ENCODE measurements at places on chromosomes 7 and 10.

DNA sequence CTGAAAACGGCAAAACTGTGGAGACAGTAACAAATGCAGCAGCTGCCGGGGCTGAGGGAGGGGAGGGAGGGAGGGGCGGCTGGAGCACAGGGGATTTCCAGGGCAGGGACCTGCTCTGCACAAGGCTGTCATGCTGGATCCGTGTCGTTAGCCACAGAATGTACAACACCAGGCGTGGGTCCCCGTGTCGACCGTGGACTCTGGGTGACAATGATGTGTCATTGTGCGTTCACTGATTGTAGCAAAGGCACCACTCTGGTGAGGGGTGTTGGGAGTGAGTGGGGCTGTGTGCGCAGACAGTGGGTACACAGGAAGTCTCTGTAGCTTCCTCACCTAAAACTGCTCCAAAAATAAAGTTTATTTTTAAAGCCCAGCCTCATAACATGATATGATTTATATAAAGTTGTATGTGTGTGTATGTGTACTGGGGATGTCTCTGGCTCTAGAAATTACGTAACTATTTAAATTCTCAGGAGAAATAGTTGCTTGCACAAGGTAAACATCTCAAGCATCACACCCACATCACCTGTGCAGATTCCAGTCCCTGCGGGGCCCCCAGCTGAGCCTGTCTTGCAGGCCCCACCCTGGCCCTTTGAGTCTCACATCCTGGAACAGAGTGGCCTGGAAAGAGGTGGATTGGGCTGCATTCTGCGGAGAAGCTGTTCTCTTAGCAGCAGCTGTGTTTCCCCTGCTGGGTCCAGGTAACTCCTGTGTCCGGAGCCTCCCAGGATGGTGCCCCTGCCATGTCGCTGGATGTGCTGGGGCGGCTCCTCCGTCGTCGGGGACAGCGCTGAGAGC is 135.7 kb downstream of the DYNC2I1 start:
- DNase-seq: no peak

DNA sequence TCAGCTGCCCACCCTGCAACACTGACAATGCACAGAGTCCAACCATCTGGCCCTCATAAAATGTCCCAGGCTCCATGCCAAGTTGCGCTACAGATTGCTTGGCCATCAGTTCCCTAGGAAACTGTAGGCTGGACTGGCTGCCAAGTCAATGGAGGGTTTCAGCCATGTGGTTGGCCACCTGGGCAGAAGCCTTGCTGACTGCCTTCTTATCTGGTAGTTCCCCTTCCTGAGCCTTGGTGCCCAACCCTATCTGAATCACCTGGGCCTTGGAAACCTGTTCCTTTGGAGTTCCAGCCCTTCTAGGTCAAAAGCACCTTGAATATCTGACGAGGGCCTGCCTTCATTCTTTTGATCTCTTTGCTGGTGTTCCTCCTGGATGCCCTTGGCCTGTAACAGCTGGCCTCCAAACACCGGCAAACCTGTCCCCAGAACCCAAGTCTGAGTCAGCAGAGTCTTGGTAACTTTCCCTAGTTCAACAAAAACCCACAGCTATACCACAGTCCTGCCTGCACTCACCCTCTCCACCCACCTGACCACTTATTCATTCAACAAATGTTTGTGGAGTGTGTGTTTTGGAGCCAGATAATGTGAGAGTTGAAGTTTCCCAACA is 37.4 kb upstream of the KDM7A start:
- DNase-seq: no peak

DNA sequence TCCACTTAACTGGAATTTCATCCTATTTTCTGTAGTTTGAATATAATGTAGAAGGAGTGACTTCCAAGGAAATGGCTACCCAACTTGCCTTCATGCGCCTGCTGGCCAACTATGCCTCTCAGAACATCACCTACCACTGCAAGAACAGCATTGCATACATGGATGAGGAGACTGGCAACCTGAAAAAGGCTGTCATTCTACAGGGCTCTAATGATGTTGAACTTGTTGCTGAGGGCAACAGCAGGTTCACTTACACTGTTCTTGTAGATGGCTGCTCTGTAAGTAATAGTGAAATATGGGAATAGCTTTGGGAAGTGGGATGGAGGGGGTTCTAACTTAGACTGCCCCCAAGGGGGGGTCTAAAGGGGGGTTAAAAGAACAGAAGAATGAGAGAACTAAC is 34.5 kb downstream of the COL1A2 start:
- no peak for DNase-seq

- no peak for DNase-seq
Measured at GRCh38 chr10:92203919-92204623, 86.8 kb downstream of the CPEB3 start.

- DNase-seq: no peak
Measured at GRCh38 chr10:28679581-28680357, 2.4 kb downstream of the BAMBI start.

DNA sequence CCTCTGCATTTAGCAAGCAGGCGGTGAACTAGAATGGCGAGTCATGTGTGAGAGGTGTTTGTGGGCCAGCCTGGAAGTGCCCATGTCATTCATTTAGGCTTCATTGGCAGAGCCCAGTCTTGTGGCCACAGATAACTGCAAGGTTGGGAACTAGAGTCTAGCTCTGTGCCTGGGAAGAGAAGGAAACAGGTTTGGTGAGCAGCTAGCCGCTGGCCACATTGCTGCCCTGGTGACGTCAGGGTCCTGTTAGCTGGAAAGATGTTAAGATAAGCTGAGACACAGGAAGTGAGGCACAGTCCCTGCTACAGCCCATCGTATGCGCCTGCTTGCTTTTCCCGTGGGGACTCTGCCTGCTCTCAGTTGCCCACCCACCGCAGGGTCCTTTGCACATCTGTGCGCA is 185.5 kb downstream of the CAMK1D start:
- DNase-seq: no peak

GRCh38 chr10:107144490-107144889 is 20.0 kb downstream of the SORCS1 start:
- DNase-seq: peak; percentile 3

GRCh38 chr10:44557596-44558191 is 172.8 kb upstream of the CXCL12 start:
- DNase-seq: no peak

GRCh38 chr7:7737674-7738073 is 19.3 kb upstream of the RPA3 start:
- DNase-seq: no peak

- no peak for DNase-seq
Measured at GRCh38 chr10:128310971-128311658, 184.9 kb upstream of the MKI67 start.

- DNase-seq: no peak
Measured at GRCh38 chr7:78420001-78420400, 621.4 kb downstream of the PHTF2 start.

- peak; percentile 23 for DNase-seq
Measured at GRCh38 chr7:141456298-141456697, 94.9 kb upstream of the AGK start.

- DNase-seq: no peak
Measured at GRCh38 chr10:6040205-6040604, 22.0 kb downstream of the IL2RA start.

- peak; percentile 90 for DNase-seq
Measured at GRCh38 chr7:74429153-74429747, 24.5 kb upstream of the GTF2IRD1 start.

DNA sequence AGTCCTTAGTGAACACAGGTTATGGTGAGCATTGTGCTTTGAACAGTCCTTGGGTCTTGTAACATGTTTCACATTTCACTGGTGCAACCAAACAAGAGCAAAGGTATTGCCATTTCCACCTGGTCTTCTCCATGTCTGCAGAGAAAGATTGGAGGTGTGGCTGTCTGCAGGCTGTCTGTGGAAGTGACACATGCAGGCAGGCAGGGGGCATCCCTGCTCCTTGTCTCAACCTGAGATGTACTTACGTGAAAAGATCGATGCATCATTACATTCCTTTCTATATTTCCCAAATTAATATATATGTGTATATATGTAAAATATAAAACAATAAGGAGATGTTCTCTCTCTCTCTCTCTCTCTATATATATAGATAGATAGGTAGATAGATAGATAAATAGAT is 54.3 kb downstream of the LRRC18 start:
- DNase-seq: peak; percentile 34

DNA sequence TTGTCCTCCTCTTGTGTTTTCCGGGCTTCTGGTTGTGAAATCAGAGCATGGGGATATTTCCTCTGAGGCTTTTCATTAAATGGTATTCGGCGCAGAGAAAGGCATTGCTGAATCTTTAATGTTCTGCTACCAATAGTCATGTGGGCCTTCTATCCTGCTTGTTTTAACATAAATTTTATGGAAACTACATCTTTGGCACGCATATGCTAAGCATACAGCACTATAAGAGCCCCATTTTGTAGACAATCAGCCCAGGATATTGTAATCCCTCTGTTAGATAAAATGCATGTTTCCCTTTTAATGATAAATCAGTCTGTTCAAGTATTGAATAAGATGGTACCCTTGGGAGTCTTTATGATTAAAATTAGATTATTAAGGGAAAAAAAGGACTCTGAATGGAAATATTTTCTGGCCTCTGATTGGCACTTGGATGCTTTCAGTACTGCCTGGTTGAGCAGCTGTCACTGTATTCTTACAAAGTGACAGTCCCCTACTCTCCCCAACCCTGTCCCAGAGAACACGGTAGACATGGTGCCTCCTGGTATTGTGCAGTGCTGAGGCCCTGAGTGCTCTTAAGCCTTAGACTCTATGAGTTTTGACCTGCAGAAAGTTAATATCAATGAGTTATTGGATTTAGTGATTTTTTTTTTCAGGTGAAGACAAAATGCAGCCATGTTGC is 256.3 kb downstream of the POU6F2 start:
- no peak for DNase-seq

- DNase-seq: no peak
Measured at GRCh38 chr10:18136073-18136791, 4.0 kb upstream of the CACNB2 start.

DNA sequence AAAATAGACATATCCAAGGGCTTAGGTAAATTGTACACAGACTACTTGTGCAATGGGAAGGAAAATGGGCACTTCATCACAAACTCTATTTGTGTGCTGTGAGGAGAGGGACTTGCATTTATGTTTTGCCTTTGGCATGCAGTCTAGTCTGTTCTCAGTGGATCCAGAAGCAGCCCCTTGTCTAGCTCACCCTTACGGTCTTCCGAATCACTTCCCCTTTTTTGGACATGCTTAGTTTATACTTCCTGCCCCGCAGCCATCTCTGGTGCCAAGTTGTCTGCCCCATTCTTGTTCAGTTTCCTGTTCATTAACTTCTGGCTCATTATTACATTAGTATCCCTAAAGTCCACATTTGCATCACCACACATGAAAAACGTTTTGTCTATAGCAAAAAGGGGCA is 161.6 kb downstream of the NRCAM start:
- DNase-seq: no peak

DNA sequence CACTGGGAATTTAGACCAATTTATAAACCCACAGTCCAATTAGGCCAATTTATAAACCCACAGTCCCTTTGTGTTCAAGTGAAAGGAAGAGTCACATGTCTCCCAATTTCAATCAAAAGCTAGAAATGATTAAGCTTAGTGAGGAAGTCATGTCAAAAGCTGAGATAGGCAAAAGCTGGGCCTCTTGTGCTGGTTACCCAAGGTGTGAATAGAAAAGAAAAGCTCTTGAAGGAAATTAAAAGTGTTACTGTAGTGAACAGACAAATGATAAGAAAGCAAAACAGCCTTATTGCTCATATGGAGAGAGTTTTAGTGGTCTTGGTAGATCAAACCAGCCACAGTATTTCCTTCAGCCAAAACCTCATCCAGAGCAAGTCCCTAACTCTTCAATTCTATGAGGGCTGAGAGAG is 245.0 kb downstream of the HDAC9 start:
- no peak for DNase-seq

GRCh38 chr7:90994601-90995000 is 269.6 kb upstream of the FZD1 start:
- DNase-seq: no peak

GRCh38 chr10:77428691-77429395 is 208.8 kb downstream of the KCNMA1 start:
- DNase-seq: peak; percentile 71

- DNase-seq: no peak
Measured at GRCh38 chr10:132070724-132071123, 5.0 kb downstream of the JAKMIP3 start.

GRCh38 chr7:96927131-96927530 is 78.2 kb upstream of the DLX6 start:
- no peak for DNase-seq

GRCh38 chr10:77575271-77576006 is 62.2 kb downstream of the KCNMA1 start:
- DNase-seq: no peak

DNA sequence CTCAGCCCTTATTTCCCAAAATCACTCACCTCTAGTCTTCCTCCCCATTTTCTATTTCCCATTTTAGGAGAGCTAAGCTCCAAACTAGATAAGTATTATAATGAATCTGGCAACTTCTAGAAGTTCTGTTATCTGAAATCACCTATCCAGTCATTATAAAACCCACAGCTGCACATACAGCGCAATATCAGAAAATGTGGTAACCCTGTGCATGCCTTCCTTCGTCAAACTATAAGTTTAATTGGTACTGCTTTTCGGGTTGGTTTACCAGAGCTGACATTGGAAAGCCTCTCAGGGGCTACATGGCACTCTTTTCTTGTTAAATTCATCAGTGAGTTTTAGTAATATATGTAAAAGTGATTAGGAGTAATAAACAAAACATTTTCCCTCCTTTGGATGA is 1.6 kb downstream of the LAMB4 start:
- no peak for DNase-seq

GRCh38 chr10:116926426-116926825 is 77.1 kb downstream of the ENO4 start:
- no peak for DNase-seq

GRCh38 chr7:123270570-123270969 is 70.8 kb upstream of the SLC13A1 start:
- no peak for DNase-seq

GRCh38 chr10:95221124-95221523 is 27.1 kb downstream of the ACSM6 start:
- peak; percentile 63 for DNase-seq

DNA sequence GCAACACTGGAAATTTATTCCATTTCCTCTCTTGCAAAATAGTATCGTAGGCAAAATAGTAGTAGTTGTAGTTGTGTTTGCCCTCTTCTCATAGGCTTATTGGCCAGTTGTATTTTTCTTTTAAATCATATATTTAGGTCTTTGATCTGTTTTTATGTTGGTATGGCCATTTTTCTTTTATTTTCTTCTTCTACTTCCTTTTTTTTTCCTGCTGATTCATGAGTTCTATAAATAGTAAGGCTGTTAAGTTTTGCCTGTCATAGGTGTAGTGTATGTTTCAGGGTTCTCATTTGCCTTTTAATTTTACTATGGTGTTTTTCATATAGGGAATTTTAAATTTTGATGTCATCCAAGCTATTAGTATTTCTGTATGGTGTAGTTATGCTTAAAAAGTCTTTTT is 25.4 kb upstream of the MRC1 start:
- DNase-seq: no peak

GRCh38 chr10:87661861-87662785 is 2.4 kb downstream of the PAPSS2 start:
- peak; percentile 35 for DNase-seq

GRCh38 chr7:147196481-147196880 is 1079.9 kb downstream of the CNTNAP2 start:
- no peak for DNase-seq
